NCI-H2227 treated with DMSO at 0.1 percent for 48 hours (cell line): ENCODE measurements at places on chromosomes 1 and 21.

DNA sequence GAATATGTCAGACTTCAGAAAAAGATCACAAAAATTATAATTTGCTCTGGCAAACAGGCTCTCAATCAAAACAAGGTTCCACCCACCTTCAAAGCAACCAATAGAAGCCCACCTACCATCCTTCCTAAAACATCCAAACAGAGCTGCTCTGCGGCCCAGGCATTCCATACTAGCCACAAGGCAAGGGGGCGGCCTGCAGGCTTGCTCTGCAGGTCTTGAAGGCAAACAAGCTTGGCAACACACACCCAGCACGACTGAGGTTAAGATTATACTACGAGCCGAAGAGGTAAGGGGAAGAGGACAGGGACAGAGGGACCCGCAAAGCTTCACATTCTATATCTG lies 207.3 kb downstream of the SLC45A1 start:
- DNase-seq, result no peak

DNA sequence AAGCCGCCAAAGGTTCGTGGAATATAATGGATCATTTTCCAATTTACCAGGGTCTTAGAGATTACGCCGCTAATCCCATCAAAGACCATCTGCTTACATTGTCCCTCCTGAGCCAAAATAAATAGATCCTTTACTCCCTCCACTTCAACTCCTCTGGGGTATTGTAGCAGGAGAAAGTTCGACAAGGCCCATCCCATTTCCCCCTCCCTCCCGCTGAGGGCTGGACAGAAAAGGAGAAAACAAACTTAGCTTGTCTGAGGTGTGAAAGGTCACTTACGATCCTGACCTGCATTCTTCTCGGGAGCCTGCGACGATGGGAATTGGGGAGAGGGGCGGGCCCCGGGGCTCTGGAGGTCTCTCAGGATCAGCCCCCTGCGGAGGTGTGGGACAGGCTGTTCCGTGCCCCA lies 60.8 kb downstream of the MEF2D start:
- DNase-seq, result no peak

DNA sequence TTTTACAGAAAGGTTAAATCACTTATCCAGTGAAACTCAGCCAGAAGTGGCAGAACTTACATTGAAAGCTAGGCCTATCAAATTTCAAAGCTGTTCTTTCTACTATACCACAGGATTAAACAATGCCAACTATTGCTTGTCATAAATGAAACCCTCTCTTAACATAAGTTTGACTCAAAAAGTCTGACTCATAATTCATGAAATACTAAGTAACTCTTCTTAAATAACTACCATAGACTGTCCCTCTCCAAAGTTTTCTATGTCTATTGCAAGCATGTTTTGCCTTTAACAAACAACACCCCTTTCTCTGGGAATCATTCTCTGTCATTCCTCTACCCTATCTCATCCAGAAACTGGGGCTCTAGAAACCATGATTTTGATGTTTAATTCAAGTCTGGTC lies 109.5 kb upstream of the UBE2U start:
- no peak for DNase-seq

DNA sequence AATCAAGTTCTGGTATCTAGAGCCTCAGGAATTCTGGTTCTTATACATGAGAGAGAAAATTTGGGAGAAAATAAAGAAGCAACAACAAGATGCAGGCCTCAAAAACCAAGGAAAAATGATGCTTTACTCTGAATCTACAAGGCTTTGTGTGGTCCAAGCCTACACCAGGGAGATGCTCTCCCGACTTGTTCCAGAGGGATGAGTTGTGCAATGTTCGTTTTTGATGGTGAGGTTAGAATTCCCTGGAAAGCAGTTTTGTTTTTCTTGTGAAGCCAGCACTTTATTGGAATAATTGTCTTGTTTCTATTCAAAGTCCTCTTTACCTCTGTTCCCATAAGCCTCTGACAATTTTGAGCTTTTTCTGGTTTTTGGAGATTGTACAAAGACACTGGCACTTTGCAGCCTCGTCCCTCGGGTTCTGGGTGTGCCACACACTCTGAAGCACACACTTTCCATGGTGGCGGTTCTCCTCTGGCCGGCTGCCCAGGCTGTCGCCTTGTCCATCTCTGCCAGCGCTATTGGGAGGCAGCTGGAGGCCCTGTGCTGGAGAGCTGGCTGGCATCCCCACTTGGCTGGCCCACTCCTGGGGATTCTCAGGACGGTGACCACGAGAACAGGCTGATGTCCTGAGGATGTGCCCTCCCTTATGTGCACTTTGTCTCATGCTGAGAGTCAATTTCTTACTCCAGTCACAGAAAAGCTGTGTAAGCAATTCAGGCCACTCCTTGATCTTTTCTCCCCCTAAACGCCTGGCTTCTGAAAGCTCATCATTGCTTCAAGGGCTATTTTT lies 70.2 kb downstream of the EDEM3 start:
- peak; percentile 15 for DNase-seq

DNA sequence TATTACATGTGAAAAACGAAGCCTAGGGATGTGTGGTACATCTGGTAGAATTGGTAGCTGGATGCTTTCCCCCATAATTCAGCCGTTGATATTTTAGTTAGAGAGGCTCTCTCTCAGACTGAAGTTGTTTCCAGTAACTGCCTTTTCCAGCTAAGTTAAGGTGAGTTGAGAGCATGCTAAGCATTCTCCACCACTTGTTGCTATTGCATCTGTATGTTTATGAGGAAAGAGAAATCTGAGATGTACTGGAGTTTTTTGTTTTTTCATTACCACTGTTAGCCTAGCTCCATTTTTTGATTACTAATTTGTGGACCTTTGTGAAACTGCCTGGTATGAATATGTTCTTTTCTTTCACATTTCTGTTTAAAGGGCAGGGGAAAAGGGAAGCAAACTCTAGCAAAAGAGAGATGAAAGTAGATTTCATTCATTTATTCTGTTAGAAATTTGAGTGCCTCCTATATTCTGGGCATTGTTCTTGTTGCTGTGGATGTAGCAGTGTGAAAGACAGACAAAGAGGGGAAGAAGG lies 189.9 kb upstream of the CACYBP start:
- no peak for DNase-seq

DNA sequence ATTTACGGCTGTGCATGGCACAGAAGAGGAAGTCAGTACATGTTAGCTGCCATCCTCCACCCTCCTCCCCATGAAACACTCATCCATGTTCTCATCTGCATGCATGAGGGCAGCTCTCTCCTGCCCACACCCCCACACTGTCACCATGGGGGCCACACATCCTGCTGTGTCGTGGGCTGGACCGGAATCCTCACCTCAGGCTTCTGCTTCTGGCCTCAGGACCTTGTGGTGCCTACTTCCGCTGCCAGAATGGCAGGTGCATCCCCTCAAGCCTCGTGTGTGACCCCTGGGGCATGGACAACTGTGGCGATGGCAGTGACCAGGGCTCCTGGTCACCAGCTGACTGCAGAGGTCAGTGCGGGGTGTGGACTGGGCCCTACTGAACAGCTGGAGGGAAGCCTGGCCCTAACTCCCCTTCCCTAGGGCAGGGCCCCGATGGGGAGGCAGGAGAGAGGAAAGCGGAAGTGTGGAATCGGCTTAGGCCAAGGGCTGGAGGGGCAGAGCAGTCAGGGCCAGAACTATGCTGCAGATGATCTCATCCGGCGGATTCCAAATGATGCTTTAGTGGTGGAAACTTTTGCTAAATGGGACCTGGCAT lies 3.8 kb downstream of the LDLRAD2 start:
- DNase-seq, result no peak

GRCh38 chr1:206674745-206675175 lies 9.9 kb upstream of the MAPKAPK2 start:
- no peak for DNase-seq

- DNase-seq, result no peak
These were observed 46.0 kb upstream of the GUCA2A start for GRCh38 chr1:42210421-42211133.

DNA sequence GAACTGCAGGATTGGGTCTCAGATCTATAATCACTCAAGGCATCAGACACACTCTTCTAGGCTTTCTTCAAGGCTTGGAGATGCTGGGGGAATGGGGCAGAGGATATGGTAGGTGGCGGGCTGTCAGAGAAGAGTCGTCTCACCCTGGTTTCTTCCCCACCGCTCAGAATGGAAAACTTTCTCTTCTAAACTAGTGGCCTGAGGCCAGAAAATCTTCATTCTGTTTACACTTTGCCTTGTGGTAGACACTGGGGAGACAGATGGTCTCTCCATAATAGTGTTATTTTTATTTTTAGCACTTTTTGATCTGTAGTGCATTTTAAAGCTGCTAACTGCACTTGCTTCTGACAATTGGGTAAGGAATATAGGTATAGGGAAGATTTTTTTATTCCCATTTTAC lies 2.6 kb downstream of the PRELP start:
- DNase-seq, result no peak

- DNase-seq, result no peak
These were observed 24.3 kb upstream of the TTLL10 start for GRCh38 chr1:1149416-1149815.

GRCh38 chr1:91856996-91857395 lies 29.0 kb downstream of the TGFBR3 start:
- no peak for DNase-seq

- DNase-seq, result no peak
These were observed 70.4 kb upstream of the TARDBP start for GRCh38 chr1:10941891-10942541.

DNA sequence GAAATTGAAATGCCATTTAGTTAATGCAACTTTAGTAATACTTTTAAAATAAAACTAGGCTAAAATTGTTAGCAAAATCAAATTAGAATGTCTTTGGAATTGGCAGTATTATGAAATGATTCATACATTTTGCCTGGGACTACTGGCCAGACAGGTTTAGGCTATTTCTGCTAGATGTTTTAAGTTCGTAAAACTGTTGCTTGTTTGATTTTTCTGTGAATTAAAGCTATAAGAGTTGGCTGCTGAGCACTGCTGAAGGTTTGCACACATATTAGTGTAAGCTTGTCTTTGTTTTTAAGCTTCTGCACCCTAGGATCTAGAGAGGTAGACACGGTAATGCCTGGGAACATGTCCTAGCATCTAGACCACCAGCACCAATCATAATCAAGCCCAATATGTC lies 1094.6 kb upstream of the ADGRL4 start:
- DNase-seq, result no peak

- DNase-seq, result peak; percentile 66
These were observed 470 bp upstream of the RTCA start for GRCh38 chr1:100265562-100265930.

DNA sequence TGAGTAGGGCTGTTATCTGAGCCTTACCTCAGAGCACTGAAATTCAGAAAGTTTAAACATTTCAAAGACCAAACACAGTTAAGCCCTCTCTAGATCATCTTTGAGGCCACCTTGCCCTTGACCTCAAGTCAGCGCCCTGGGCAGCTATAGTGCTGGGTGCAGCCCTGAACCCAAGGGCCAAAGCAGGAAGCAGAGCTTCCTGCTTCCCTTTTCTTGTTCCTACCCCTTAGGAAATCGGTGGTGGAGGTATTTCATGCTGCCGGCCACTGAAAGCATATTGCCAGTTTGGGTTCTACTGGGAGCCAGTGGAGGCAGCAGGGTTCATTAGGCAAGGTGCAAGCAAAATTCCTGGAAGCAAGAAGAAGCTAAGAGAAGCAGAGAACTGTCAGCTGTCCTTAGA lies 26.1 kb downstream of the CD244 start:
- DNase-seq, result no peak

DNA sequence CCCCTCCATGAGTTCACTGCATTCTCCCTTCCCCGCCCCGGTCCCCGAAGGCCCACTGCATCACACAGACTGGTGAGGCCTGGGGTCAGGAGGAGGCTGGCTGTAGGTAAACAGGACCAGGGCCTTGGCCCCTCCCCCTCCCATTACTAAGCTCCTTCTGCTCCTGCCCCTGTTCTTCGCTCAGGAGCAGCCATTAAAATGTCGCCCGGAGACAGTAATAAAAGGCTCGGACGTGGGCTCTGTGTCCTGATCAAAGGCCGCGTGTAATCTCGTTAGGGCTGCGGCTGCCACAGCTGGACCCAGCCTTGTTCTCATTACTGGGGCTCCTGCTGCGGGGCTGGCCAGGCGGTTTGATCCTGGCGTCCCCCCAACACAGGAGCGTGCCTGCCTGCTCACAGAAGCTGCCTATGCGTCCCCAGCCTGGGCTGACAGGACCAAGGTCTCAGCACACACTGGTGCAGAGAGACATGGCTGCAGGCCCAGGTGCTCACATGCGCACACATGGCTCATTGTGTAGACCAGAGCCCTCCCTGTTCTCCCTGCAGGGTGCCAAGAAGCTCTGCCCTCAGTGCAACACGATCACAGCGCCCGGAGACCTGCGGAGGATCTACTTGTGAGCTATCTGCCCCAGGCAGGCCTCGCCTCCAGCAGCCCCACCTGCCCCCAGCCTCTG lies 24.0 kb downstream of the TMEM53 start:
- DNase-seq, result no peak

DNA sequence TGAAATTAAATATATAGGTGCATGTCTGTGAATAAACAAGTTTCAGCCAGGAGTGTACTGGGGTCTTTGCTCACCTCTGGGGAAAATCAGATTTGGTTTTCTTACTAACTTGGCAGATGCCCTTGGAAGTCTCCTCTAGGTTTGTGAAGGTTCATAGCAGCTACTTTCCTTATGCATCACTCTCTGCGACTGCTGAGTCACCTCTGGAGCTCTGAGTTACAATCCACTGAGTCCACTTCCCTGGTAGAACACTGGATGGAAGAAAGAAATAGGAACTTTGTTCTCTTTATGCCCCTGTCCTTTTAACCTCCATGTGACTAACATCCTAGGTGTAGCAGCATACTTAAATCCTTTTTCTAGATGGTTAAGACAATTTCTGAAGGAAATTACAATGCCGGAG lies 4.4 kb upstream of the FASLG start:
- no peak for DNase-seq

- peak; percentile 26 for DNase-seq
These were observed 816 bp downstream of the HYI start for GRCh38 chr1:43452789-43453441.

GRCh38 chr1:157110686-157111085 lies 11.1 kb upstream of the ETV3L start:
- DNase-seq, result no peak

DNA sequence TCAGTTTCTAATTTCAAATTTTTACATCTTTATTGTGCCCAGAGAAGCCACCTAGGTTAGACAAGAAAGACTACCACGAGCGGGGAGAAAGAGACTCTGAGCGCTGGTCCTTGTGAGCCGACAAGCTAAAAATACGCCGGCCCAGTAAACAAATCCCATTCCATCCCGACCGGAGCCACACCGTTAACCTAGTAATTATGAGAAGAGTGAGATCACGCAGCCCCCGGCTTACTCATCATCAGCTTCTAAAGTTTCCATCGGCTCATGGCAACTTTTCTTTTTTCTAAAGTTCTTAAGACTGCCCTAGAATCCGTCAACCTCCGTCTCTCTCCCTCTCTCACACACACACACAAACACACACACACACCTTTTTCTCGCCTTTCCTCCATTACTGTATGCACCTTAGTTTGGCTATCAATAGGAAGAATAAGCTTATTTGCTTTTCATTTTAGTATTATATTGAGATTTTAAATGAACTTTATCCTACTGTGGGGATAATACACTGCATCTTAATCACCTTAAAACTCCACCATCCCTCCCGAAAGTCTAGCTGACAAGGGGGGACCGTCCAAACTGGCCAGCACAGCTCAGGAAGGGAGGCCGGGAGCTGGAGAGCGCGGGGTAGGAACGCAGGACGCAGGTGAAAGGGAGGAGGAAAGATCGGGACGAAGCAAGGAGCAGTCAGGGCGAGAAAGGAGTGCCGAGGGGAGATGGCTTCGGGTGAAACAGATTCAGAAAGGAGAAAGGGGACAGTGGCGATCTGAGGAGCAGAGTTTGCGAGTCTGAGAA lies 728 bp downstream of the OTUD7B start:
- peak; percentile 65 for DNase-seq
